ENCODE measurements at places on chromosomes 5 and 9. TPM values are rescaled to one million over a fixed set of nuclear protein-coding genes. Genes with fewer than 3 reads are reported as not detected.
A peak's percentile ranks its signal among the peaks of the same experiment; 100 is the strongest.

The WNK2 gene
- 577 TPM for total RNA-seq

GRCh38 chr5:168207450-168208029 is 83.9 kb upstream of the WWC1 start:
- DNase-seq: no peak
- H3K27ac ChIP-seq: no peak overlapping the region
- no peaks in the 10 kb centered on the region for H3K4me1 ChIP-seq
- H3K4me3 ChIP-seq: no peak overlapping the region
- no peaks in the 10 kb centered on the region for H3K27me3 ChIP-seq

DNA sequence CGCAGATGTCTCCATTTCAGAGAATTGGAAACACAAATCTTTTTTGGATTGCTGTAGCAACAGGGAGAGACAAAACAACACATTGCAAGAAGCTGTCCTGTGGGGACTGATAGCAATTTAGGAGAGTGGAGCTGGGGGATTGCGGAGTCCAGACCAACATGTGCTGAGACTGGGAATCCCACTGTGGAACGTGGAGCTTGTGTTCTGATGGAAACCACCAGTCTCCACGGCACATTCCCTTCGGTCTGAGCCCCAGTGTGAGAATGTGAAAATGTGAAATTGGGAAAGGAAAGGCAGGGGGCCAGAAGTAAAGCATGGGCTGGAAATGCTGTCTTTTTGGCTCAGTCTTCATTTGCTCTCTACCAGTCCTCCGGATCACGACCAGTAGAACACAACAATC is 348.8 kb upstream of the TNC start:
- DNase-seq: no peak
- no peak overlapping the region for H3K27ac ChIP-seq
- H3K27me3 ChIP-seq: no peaks in the 10 kb centered on the region

The ANKRD34B gene
- total RNA-seq: not detected

DNA sequence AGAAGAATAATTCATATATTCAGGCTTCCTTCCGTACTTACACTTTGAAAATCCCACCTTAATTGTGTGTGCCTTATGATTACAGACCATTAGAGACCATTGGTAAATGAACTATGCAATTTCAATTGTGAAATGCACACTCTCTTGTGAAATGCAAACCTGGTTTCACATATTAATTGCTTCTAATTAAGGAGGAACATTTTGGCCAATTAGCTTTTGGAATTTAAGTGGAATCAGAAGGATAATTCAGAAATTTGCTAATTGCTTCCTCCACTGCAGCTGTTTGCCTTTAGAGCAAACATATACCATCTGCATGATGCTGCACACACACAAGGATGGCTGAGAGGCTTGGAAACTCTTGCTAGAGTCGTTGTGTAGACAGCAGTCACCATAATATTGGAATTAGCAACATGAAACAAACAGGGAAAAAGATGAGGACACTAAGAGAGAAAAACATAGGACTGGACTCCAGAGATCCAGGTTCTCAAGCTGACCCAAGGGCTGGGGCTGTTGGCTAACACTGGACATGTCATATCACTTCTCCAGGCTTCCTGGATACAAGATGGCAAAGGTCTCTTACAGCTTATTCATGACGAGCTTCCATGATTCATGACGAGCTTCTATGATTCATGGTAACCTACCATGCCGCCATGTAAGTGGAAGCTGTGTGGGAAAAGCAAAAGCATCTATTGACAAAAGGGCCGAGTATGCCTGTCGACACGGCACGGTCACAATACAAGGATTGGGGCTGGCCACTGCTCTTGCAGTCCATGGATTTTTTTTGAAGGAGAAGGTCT is 78.0 kb downstream of the PTCH1 start:
- no peaks in the 10 kb centered on the region for H3K27me3 ChIP-seq
- no peak overlapping the region for H3K27ac ChIP-seq
- H3K4me1 ChIP-seq: no peaks in the 10 kb centered on the region
- no peak for DNase-seq

- no peaks in the 10 kb centered on the region for H3K27me3 ChIP-seq
- H3K4me1 ChIP-seq: no peaks in the 10 kb centered on the region
- no peak overlapping the region for H3K4me3 ChIP-seq
These were observed 94.3 kb downstream of the DAP start for GRCh38 chr5:10666531-10667299.

GRCh38 chr9:127179633-127180441 is 57.4 kb upstream of the ANGPTL2 start:
- H3K36me3 ChIP-seq: peaks cover 4% of the 10 kb centered on the region
- peak; percentile 40 for DNase-seq
- peaks cover 5% of the 10 kb centered on the region for H3K4me1 ChIP-seq
- H3K27ac ChIP-seq: no peak overlapping the region
- H3K4me3 ChIP-seq: no peak overlapping the region

The WNT8A gene
- total RNA-seq: not detected

GRCh38 chr9:129363216-129363873 is 185.3 kb upstream of the IER5L start:
- H3K36me3 ChIP-seq: no peaks in the 10 kb centered on the region
- H3K27ac ChIP-seq: no peak overlapping the region
- no peaks in the 10 kb centered on the region for H3K4me1 ChIP-seq
- H3K27me3 ChIP-seq: no peaks in the 10 kb centered on the region

DNA sequence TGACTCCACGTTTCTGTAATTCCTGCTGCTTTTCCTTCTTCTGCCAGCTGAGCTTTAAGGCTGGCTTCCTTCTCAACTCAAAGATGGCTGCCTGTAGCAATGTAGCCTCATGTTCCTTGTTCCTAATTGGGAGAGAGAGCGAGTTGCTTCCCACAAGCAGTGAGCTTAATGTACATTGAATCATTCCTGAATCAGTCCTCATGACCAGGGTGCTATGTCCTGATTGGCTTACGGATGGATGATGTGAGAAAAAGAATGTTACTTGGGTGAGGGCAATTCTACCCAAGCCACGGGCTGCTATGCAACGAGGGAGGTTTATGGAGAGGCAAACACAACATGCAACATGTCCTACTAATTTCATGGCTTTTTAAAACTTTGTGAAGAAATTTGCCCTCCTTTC is 356.2 kb downstream of the RASEF start:
- no peaks in the 10 kb centered on the region for H3K36me3 ChIP-seq
- H3K4me3 ChIP-seq: no peak overlapping the region
- no peaks in the 10 kb centered on the region for H3K4me1 ChIP-seq
- no peak overlapping the region for H3K27ac ChIP-seq
- no peaks in the 10 kb centered on the region for H3K27me3 ChIP-seq

The PRUNE2 gene
- total RNA-seq: 23.1 TPM

DNA sequence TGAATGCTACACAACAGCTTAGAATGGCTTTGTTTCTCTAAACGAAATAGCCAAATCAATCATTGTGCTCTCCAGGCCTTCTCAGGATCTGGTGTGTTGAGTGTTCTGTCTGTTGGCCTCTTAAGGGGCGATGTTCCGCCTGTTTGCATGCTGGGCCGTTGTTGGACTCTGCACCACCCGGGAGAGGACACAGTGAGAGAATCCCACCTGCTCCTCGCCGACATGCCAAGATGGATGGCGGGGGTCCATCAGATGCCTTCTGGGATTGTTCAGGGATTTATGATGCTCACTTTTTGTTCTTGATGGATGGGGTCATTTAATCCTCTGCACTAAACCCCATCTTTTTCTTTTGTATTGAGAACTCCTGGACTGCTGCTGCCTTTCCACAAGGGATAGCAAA is 159.9 kb downstream of the NTRK2 start:
- no peaks in the 10 kb centered on the region for H3K27me3 ChIP-seq
- no peaks in the 10 kb centered on the region for H3K4me1 ChIP-seq
- no peaks in the 10 kb centered on the region for H3K36me3 ChIP-seq
- no peak overlapping the region for H3K27ac ChIP-seq
- no peak overlapping the region for H3K4me3 ChIP-seq

GRCh38 chr9:36559036-36559695 is 13.5 kb upstream of the MELK start:
- no peak overlapping the region for H3K27ac ChIP-seq
- H3K36me3 ChIP-seq: no peaks in the 10 kb centered on the region
- H3K4me3 ChIP-seq: no peak overlapping the region
- H3K27me3 ChIP-seq: no peaks in the 10 kb centered on the region

GRCh38 chr5:122965111-122965510 is 71.4 kb downstream of the PPIC start:
- no peak overlapping the region for H3K27ac ChIP-seq
- H3K36me3 ChIP-seq: no peaks in the 10 kb centered on the region
- H3K4me3 ChIP-seq: no peak overlapping the region
- DNase-seq: no peak
- H3K4me1 ChIP-seq: no peaks in the 10 kb centered on the region
- no peaks in the 10 kb centered on the region for H3K27me3 ChIP-seq

DNA sequence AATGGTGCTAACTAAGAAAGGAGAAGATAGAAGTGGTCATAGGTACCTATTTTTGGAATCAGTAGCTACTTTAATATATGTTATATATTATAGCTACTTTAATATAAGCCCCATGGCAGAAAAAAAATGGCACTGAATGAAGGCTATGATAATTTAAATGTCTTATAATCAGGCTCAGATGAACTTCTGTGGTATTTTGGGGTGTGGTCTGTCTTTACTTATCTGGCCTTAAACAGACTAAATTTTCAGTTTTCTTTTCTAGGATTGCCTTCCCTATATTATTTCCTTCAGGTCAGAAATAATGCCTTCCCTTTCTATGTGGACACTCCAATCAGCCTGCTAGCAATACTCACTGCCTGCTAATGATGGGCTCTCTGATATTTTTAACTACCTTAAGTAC is 292.3 kb downstream of the SLF1 start:
- no peak overlapping the region for H3K27ac ChIP-seq
- no peak overlapping the region for H3K4me3 ChIP-seq
- H3K27me3 ChIP-seq: no peaks in the 10 kb centered on the region
- no peaks in the 10 kb centered on the region for H3K4me1 ChIP-seq
- H3K36me3 ChIP-seq: no peaks in the 10 kb centered on the region
- DNase-seq: no peak

GRCh38 chr5:146082798-146083197 is 22.6 kb downstream of the PLAC8L1 start:
- no peak overlapping the region for H3K4me3 ChIP-seq

The CCIN gene
- total RNA-seq: not detected

- peak overlapping the region; percentile 27 for H3K27ac ChIP-seq
- no peak for DNase-seq
- no peak overlapping the region for H3K4me3 ChIP-seq
- H3K36me3 ChIP-seq: no peaks in the 10 kb centered on the region
These were observed 11.0 kb downstream of the SPARC start for GRCh38 chr5:151675611-151676313.

DNA sequence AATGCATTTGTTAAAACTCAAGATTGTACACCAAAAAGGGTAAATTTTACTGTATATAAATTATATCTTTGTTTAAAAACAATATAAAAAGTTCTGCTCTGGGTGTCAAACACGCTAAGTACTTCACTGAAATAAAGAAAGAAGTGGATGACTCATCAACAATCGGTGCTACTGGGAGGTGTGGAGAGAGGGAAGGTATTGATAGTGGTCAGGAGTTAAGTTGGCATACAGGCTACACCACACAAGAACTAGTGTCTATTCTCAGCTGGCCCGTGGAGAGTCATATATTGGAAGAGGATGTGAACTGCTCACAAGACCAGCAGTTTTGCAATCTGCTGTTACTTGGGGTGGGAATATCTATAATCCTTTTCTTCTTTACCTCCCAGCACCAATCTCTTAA is 145.7 kb upstream of the TRPC7 start:
- H3K27ac ChIP-seq: no peak overlapping the region
- H3K4me1 ChIP-seq: no peaks in the 10 kb centered on the region

DNA sequence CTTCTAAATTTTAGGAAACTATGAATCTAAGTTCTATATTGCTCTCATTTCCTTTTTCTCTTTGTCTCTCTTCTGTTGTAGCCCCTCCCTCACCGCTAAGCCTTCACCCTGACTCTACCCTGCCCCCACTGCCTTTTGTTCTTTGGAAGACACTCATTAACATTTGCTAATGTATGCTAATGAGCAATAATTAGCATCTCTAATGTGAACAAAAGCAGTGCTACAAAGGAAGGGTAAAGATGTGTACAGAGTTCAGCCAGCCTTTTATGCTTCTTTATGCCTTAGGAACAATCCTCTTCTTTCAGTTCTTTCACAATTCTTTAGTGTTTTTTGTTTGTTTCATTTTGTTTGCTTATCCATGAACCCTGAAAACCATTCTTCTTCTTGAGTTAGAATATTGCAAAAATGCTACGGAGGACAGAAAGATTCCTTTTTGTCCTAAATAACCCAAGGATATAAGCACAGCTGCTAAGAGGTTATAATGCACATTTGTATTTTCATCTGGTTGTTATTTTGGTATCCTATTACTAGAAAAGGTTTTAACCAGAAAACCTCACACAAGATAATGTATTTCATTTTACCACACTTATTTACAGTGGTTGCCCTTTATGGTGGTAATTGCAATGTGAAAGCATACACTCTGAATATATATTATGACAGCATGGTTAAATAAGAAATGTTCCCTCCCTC is 159.3 kb downstream of the TMC1 start:
- no peak overlapping the region for H3K27ac ChIP-seq
- H3K36me3 ChIP-seq: no peaks in the 10 kb centered on the region
- H3K4me1 ChIP-seq: no peaks in the 10 kb centered on the region
- H3K4me3 ChIP-seq: no peak overlapping the region
- no peak for DNase-seq

The HAPLN1 gene
- 0.70 TPM for total RNA-seq

The ITGA2 gene
- total RNA-seq: 22.5 TPM

DNA sequence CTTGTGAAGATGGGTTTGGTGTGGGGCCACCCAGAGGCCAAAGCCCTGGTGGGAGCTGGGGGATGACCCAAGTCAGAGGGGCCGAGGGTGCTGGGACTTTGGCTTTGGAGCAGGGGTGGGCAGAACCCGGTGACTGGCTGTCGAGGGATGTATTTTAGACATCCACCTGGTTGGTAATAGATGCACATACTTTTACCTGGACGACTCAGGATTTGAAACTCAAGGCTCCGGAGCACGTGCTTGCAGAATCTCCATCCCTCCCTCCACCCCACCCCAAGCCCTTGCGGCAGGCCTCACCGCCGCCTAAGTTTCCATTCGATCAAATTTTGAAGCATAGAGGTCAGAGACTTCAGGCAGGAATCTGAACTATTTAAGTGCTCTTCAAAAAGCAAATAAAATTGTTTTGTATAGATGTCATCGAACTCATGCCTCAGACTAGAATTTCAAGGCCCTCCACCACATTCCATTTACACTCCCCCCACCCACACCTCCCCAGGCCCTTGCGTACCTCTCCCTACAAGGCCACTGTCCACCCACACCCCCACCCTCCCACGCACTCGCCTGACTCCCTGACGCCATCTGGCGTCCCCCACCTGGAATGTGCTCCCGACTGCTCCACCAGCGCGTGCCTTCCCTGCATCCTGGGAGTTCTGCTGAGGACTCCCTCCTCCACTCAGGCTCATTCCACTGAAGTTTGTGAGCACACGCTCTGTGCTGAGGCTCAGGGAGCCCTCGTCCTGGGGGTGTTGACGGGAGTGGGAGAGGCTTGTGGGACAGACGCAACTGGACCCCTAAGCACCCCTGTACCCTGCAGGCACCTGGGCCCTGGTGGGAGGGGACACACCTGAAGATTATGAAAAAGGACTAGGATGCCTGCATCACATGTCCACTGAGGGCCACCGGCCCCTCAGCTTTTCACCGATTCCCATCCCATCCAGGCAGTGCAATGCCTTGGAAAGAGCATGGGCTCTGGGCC is 56.4 kb upstream of the RPL26L1 start:
- H3K4me1 ChIP-seq: peaks cover 8% of the 10 kb centered on the region
- H3K27ac ChIP-seq: peak overlapping the region; percentile 46
- no peaks in the 10 kb centered on the region for H3K27me3 ChIP-seq
- DNase-seq: peak; percentile 75

The RANBP3L gene
- total RNA-seq: not detected

Measured in Peyer's patch (tissue), 4 donors.